ENCODE measurements at places on chromosomes 6 and 20.

DNA sequence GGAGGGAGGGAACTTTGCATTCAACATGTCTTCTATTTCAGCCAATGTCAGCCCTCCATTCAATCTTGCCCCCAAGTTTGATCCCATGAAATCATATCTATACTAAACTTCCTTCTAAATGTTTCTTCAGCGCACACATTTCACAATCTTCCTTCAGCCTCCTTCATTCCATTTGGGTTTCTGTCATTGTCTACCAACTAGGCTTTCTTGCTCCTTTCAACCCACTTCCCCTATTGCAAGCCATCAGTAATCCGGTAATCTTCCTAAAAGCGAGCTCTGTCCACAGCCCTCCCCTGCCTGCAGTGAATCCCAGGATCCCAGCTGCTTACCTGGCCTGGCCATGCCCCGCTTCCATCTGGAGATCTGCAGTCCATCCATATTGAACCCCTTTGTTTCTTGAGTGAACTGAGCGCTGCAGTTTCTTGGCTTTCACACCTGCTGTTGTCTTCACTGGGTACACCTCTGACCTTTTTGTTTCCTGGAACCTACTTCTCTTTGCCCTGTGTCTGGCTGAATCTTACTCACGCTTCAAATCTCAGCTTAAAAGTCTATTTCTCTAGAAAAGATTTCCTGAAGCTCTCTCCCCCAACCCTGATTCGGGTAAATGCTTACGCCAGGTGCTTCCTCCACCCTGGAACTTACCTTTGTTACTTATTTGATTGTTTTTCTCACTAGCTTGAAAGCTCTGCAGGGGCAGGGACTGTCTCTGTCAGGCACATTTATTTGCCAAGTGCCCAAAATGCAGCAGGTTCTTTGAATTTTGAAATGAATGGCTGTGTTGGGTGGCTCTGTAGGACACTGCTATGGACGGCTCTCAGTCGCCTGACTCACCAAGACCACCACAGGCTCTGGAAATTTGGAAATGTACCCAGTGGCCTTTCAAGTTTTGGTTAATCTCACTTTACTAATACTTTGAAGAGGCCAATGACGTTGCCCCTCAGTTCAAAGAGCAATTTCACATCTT lies 50.3 kb downstream of the ADTRP start:
- DNase-seq, result no peak

GRCh38 chr20:63955827-63956663 lies at the start of gene UCKL1:
TSS of gene UCKL1 (minus strand) at chr20:63956416. CDS start at chr20:63956372, 44 bp downstream.
- peak; percentile 87 for DNase-seq

DNA sequence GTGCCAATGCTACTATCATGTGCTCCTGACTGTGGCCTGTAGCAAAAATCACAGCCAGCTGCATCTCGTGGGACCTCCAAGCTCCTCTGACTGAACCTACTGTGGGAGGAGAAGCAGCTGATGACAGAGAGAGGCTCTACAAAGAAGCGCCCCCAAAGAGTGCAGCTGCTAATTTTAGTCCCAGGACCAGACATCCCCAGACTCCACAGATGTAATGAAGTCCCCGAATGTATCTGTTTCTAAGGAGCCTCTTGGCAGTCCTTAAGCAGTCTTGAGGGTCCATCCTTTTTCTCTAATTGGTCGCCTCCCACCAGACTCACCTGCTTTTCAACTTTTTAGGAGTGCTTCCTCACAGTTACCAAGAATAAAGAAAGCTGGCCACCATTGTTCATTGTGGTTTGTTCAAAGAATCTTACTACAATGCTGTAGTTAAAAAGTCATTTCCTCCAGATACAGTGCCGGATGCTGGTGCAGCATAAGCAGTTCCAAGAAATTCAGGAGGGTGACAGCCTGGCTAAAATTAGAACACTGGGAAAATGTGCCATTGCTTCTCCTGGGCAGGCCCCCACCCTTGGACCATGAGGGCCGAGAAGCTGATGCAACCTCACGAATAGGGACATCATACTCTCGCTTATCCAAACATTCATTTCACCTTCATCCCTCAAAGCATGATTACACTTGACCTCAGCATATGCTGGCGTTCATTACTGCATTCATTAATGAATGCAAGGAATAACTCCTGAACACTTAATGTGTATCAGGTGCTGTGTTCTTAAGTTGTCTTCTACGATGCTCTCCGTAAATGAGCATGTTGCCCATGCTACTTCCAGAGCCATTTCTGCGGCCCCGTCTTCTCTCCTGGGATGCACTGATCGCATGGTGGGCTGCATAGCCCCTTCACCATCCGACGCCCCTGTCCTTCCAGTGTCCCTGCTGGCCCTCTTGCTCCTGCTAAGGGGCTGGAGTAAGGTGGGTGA lies 66.4 kb downstream of the LY86 start:
- no peak for DNase-seq

GRCh38 chr6:7041511-7042026 lies 66.2 kb upstream of the RREB1 start:
- DNase-seq, result no peak

DNA sequence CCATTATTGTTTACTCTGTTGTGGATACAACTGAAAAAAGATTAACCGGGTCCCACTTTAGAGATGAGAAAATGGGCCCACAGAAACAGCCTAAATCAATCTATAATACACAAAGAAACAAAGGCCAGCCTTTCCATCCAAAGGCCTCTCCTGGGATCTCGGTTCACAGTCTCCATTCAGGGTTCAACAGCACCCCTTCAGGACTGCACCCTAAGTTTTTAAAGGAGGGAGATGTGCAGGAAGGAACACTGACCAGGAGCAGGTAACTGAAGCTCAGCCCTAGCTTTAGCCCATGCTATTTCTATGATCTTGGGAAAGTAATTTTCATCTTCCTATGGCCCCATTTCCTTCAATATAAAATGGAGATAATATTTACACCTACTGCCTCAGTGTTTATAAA lies 147.7 kb downstream of the BTBD9 start:
- DNase-seq, result no peak

DNA sequence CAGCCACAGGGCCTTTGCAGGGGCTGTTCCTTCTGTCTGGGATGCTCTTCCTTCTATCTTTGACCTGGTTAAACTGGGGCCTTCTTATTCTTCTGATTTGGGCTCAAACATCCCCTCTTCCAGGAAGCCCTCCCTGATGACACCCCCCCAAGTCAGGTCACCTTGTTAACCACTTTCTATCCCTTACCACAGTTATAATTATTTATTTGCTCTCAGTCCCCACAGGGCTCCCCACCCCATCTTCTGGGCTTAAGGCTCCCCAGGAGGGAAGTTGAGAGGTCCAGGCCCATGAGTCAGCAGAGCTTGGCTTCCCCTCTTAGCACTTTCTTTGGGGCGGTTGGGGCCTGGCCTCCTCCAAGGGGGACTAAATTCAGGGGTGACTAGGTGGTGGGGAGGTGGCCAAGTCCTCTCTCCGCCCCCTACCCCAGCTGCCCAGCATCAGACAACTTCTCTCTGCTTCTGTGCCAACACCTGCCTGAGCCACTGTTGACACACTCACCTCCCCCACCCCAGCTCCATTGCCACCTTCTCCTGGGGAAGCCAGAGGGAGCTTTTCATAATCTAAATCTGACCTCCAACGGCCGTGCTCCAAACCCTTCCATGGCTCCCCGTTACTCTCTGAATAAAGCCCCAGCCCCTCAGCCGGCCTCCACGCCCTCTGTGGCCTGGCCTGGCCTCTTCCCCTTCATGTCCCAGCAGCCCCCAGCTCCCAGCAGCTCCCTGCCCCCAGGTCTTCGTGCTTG lies 70.0 kb downstream of the CEBPB start:
- DNase-seq, result no peak

- no peak for DNase-seq
Observed at GRCh38 chr6:7053125-7053774, 54.5 kb upstream of the RREB1 start.

- no peak for DNase-seq
Observed at GRCh38 chr20:49286689-49287551, 9.1 kb upstream of the ZNFX1 start.

- no peak for DNase-seq
Observed at GRCh38 chr6:39313526-39314272, 520 bp downstream of the KCNK17 start.

DNA sequence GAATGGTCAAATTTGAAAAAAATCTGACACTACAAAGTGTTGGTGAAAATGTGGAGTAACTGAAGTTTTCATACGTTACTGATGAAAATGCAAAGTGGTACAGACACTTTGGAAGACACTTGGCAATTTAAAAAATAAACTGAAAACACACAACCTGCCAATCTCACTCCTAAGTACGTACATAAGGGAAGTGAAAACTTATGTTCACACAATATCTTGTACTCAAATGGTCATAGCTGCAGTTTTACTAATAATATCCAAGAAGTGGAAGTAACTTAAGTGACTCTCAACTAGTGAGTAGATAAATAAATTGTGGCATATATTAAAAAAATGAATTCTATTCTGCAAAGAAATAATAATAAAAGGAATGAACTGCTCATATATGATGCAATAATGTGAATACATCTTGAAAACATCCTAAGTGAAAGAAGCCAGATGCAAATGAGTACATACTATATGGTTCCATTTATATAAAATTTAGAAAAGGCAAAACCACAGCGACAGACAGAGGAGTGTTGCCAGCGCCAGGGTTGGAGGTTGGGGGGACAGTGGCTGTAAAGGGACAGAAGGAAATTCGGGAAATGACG lies 198.2 kb downstream of the ERMARD start:
- no peak for DNase-seq

GRCh38 chr20:32541323-32542258 lies 43.5 kb downstream of the NOL4L start:
- DNase-seq, result no peak

- peak; percentile 83 for DNase-seq
Observed at GRCh38 chr6:133502441-133503335, 261.5 kb downstream of the EYA4 start.

- DNase-seq, result no peak
Observed at GRCh38 chr6:268394-268935, 23.8 kb upstream of the DUSP22 start.

- DNase-seq, result peak; percentile 70
Observed at GRCh38 chr20:49132995-49133478, 55.1 kb downstream of the STAU1 start.

DNA sequence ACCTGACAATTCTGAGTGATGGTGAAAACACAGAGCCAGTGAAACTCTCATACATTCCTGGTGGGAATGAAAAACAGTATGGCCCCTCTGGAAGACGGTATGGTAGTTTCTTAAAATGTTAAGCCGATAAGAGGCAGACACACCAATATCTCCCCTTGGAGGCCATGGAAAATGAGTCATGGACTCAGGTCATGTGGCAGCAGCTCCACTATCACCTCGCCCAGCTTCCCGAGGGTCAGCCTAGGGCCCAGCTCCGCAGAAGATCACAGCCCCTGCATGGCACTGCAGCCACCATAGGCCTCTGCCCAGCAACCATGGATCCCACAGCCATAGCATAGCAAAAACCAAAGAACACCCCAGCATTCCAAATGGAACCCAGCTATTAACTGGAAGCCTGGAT lies 21.4 kb downstream of the BPIFA1 start:
- DNase-seq, result no peak

- DNase-seq, result no peak
Observed at GRCh38 chr20:16349523-16350260, 223.6 kb downstream of the KIF16B start.

GRCh38 chr20:1240549-1240948 lies 14.7 kb downstream of the RAD21L1 start:
- DNase-seq, result no peak

GRCh38 chr6:170028629-170029345 lies 262.1 kb downstream of the DLL1 start:
- no peak for DNase-seq

- no peak for DNase-seq
Observed at GRCh38 chr6:6033858-6034257, 27.1 kb upstream of the NRN1 start.

DNA sequence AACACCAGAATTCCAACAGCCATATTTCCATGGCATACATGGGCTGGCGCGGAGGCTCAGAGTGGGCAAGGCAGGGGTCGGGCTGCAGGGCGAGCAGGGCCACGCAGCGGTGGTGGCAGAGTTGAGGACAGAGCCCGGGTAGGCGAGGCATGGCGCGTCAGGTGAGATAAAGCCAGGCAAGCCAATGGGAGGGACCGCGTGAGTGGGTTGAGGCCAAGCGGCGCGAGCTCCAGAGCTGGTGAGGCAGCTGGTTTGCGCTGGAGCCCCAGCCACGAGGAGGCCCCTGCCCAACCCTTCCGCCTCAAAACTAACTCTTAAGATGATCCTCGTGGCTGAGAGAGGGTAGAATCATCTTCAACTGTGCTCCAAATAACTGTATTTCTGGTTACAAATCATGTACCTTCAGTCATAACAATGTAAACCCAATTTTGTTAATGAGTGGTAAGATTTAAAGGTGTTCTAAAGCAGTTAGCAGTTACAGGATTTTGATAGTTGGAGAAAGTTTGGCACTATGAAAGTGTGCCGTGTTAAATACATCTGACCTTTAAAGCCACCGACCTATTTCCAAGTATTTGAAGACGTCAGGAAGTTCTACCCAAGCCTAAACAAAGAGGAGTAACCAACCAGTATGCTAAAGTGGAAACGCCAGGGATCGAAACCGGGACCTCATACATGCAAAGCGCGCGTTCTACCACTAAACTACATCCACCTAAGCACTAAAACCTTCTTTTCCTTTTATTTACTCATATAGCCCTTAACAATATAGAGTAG lies 107.9 kb downstream of the GPX5 start:
- no peak for DNase-seq

- no peak for DNase-seq
Observed at GRCh38 chr6:156420172-156420993, 356.8 kb upstream of the ARID1B start.

DNA sequence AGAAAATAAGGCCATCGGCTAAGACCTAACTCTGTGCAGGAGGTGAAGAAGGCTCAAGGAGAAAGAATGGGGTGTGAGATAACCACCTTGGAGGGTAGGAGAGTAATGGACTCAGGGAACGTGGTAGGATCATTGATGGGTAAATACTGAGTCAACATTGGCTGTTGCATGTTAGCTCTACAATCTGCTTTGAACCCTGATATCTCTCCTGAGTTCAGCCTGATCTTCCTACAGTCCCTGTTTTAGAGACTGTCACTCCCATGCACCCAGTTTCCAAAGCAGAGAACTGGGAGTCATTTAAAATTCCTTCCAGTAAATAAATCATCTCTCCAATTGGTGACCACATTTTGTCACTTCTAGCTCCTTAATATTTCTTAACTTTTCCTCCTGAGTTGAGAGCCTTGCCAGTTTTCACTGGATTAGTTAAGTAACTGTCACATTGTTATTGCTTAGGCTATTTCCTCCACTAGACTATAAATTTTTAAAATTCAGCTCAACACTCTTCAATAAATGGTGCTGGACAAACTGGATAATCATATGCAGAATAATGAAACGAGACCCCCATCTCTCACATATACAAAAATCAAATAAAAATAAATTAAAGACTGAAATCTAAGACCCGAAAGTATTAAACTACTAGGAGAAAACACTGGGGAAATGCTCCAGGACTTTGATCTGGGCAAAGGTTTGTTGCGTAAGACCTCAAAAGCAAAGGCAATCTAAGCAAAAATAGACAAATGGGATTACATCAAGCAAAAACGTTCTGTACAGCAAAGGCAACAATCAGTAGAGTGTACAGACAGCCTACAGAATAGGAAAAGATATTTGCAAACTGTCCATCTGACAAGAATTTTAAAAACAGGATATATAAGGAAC lies 138.9 kb upstream of the TMEM170B start:
- no peak for DNase-seq

- DNase-seq, result no peak
Observed at GRCh38 chr6:67825201-67825895, 809.7 kb upstream of the ADGRB3 start.
